Stimulated activated CD4-positive, alpha-beta T cell treated with anti-CD3 and anti-CD28 coated beads, Interleukin-4, amount 100 ng/mL, for 48 hours (primary cell): ENCODE measurements at places on chromosomes 7 and 10.

DNA sequence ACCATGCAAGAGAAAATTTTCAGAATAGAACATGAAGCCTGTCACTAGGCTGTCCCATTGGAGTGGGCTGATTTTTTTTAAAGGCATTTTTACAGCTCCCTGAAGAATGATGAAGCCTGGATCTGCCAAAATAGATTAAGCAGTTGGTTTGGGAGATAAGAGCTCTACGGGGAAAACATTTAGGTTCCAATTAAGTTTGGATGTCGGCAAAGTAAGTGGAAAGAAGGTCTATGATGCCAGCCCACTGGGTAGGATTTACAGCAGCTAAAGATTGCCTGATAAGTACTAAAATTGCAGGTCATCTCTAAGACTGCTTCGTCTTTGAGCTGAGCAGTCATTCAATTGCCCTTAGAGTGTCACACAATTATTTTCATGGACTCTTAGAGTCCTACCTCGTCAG, 939.2 kb upstream of the CELF2 start:
- no peak for DNase-seq

GRCh38 chr10:132685101-132685891, 100.7 kb downstream of the NKX6-2 start:
- DNase-seq = no peak

GRCh38 chr7:88771417-88771816, 11.9 kb downstream of the ZNF804B start:
- DNase-seq = no peak

DNA sequence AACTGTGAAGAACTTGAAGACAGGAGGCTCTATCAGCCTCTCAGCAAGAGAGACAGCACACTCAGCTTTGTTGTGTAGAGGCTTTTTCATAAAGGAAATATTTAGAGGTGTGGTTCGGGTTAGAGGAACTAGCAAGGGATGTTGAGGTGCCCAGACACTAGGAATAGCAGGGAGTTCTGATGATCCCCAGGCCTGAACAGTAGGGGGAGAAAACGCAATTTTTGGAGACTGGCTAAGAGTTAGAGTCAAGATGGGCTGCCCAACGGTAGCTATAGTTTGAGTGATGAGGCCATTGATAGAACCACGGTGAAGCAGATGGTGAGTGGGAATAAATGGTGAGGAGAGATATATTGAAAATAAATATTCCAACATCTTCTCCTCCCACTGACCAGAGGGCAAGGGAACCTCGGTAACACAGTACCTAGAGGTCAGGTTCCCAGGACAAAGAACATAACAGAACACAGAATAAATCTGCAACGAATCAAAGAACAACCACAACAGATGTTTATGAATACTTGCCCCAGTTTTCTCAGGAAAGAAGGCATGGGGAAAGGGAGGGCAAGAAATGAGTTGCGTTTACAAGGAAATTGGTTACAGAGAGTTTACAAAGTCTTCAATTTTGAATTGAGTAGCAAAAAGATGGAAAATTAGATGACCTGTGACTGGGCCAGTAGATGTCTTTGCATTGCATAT, 24.2 kb upstream of the BPGM start:
- DNase-seq = no peak

DNA sequence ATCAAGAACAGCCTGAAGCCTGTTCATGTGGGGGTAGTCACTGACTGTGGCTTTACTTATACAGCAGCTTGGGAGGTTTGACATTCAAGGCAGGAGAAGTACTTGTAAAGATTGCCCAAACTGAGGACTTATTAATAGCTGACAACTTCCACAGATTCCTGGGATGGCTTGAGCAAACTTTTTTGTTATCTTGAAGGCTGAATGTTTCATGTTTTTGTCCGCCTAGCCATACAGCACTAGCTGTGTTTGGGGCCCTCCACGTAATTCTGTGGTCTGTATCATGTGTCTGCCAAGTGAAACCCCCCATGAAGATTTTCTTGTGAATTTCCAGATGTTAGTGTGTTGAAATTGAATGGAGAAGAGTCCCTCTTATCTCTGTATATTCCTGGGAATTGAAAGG, 38.6 kb downstream of the FAS start:
- no peak for DNase-seq
